ENCODE measurements at places on chromosomes 4 and X.

- DNase-seq: no peak
These were observed 145.1 kb upstream of the CTSO start for GRCh38 chr4:156098805-156099204.

DNA sequence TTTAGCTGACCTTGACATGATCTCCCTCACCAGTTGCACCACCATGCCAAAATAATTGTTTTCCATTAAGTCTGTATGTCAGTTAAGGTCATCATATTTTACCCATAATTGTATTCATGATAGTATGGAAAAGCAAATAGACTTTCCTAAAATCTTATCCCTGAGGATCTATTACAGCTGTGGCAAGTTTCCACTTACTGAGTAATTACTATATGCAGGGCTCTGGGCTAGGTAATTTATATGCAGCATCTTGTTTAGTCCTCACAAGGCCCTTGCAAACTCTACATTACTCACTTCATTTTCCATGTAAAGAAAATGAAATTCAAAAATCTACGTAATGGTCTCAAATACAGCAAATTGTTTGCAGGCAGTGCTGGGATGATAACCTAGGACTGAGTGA is 34.8 kb downstream of the YIPF7 start:
- no peak for DNase-seq

DNA sequence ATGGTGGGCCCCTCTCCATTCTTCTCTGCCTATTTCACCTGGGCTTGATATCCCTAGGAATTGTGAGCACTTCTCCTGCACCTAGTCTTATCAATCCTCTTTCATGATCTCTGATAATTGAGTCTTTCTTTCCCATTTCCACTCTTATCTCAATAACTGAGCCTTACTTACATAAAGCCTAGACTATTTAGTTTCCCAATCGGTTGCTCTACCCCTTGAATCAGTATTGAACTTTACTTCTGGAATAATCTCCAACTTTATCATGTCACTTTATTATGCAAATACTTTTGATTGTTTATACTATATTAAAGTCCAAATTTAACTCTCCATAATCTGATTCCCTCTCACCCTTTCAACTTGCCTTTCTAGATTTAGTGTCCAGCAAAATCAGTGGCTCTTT is 222.7 kb downstream of the SPRY1 start:
- DNase-seq: no peak

- no peak for DNase-seq
These were observed 20.2 kb downstream of the SATL1 start for GRCh38 chrX:85223359-85223758.

DNA sequence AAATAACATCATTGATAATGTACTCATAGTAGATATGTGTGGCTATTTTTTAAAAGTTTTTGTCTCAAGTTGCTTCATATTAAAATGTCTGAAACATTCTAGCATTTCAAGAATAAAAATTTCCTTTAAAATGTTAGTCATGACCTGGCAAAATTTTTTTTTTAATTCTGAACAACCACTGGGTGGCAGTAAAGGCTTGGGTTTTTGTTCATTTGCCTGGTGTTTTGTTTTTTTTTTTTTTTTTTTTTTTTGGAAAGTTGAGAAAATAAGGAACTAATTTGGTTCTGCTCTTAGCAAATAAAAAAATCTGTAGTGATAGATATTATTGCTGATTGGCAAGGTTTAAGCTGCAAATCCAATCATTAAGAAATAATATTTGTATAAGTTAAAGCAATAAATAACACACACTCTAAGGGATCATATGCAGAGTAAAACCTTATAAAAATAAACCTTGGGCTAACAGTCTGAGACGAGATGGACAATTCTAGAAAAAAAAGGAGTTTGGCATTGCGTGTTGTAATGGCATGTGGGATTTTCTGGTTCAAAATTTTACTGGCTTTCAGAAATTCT is 81.4 kb downstream of the CEP44 start:
- peak; percentile 6 for DNase-seq

GRCh38 chr4:71460371-71460770 is 121.6 kb downstream of the SLC4A4 start:
- DNase-seq: no peak

DNA sequence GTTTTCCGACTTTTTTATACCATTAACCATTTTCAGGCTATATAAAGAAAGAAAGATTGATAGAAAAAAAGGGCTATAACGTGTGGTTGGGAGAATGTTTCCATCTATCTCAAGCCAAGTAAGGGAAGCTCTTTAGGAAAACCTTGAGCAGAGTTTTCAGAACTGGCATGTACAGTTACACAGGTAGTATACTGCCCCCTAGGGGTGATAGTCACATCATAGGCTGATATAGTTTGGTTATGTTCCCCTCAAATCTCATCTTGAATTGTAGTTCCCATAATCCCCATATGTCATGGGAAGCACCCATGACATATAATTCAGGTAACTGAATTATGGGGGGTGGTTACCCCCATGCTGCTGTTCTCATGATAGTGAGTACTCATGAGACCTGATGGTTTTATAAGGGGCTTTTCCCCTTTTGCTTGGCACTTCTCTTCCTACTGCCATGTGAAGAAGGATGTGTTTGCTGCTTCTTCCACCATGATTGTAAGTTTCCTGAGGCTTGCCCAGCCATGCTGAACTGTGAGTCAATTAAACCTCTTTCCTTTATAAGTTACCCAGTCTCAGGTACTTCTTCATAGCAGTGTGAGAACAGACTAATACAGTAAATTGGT is 186.8 kb downstream of the TMA16 start:
- peak; percentile 54 for DNase-seq

- DNase-seq: no peak
These were observed 82.4 kb downstream of the MAGED1 start for GRCh38 chrX:51975811-51976210.

GRCh38 chr4:184548316-184548647 is 73.9 kb upstream of the IRF2 start:
- DNase-seq: no peak

GRCh38 chrX:21683941-21684340 is 25.8 kb upstream of the KLHL34 start:
- no peak for DNase-seq

GRCh38 chrX:112841114-112841819 is 636 bp upstream of the AMOT start:
- DNase-seq: peak; percentile 85

DNA sequence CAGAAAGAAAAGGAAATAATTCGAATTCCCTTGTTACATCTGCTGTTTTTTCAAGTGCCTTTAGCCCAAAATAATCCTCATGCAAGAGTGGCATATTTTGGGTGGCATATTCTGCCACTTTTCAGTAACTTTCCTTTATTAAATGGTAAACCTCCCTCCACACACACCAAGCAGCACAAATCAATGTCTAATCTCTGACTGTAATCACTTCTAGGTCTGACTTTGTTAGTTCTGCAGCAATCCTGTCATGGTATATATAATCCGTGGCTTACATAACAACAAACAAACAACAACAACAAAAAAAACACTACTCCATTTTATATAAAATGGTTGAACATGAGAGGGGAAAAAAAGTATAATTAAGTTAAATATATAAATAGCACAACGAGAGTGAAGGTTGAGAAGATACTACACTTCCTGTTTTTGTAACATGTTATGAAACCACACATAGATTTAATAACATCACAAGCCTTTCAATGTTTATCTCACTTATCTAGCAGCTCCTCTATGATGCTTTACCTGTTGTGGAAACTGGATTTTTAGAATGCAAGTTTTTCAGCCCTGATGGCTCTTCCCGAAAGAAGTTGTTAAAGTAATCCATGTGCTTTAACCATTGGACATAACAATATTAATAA is 715.4 kb downstream of the GRXCR1 start:
- no peak for DNase-seq

- peak; percentile 33 for DNase-seq
These were observed 50.0 kb downstream of the COX18 start for GRCh38 chr4:73019462-73020047.

DNA sequence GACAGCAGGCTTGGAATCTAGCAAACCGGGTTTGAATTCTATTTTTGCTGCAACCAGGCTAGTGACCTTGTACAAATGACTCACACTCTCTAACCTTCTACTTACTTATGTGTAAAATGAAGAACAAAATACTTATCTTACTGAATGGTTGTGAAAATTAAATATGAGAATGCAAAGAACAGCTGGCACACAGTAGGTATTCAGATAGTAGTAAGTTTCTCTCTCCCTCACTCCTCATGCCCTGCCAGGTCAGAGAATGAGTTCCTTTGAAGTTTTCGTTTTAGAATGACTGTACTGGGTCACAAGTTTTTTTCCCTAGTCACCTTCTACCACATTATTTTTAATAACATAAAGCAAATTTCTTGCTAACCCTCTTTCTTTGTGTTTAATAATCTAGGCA is 33.0 kb downstream of the CISD2 start:
- no peak for DNase-seq

DNA sequence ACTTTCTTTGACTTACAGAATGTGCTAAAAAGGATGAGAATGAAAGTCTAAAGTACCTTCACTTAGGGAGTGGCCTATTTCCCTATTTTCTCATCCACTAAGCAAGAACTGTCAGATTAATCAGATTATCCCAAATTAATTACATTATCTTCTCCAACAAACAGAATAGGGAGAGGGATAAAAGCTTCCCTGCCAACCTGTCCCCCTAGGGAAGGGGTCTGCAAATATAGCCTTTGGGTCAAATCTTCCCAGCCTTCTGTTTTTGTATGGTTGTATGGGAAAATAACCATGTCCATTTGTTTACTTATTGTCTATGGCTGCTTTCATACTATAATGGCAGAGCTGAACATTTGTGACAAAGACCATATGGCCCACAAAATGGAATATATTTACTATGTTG is 57.1 kb upstream of the USP38 start:
- DNase-seq: no peak
